Activated T-helper 1 cell treated with Interleukin-2 at 50 U/mL for 16 hours (primary cell): ENCODE measurements at places on chromosomes 7 and 10.

DNA sequence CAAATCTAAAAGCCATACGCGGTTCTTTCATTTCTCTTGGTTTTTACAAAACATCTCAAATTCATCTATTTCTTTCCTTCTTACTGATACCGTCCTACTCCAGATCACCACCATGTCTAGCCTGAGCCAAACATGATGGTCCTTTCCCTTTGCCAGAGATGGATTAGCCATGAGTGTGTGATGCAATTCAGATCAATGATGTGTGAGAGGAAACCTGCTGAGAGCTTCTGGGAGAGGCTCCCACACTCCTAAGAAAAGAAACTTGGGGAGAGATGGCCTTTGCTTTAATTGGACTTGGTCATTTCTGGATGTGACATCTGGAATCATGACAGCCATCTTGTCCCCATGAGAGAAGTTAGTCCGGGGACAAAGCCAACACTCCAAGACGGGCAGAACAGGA, 367.2 kb downstream of the FGFR2 start:
- no peak for DNase-seq

DNA sequence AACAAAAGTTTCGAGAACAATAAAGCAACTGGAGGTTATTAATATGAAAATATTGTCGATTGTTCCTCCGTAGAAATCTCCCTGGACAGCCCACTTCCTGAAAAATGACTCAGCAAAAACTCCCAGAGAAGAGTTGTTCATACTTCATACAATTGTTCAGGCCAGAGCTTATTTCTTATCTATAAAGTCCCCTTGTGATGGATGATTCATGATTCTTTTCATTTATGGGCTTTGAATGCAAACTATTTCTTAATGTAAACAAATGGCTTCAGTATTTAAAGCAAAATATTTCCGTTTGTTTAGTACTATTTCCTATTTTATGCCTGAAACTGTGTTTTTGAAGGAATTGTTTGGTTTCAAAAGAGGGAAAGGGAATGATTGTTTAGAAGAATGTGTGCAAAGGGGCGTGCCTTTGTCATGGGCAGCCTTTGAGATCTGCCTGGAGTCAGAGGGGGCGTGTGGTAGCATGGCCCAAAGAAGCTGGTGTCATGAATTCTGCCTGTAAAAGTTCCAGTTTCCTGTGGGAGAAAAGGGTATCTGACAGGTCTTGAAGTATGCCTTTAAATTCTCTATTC, 26.2 kb upstream of the EXOC6 start:
- DNase-seq = no peak

- DNase-seq = no peak
These were observed 38.1 kb downstream of the FAM107B start for GRCh38 chr10:14736600-14737081.

- no peak for DNase-seq
These were observed 804 bp downstream of the BCAP29 start for GRCh38 chr7:107580716-107581383.

- no peak for DNase-seq
These were observed 214.0 kb upstream of the LRGUK start for GRCh38 chr7:133912916-133913697.

DNA sequence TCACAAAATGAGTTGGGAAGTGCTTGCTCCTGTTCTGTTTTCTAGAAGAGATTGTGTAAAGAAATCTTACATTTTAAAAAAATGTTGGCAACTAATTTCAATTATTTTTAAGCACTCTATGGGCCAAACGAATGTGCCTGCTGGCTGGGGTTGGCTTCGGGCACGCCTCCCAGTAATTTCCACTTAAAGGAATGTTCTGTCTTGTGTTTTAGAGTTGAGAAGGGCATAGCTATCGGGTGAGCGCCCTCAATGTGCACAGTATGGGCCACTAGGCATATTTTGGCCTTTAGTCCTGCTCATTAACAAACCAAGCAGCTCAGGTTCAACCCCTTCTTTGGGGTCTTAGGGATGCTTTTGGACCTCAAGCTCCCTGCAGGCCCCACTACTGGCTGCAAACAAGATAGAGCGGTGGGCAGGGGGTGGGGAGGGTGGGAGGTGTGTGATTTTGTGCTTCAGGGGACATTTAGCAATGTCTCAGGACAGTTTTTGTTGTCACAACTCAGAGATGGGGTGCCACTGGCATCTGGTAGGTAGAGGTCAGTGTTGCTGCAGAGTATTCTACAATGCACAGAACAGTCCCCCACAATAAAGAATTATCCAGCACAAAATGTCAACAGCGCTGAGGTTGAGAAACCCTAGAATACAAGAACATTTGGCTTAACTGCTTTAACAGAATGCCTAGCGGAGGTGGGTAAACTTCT, 40.7 kb downstream of the TACC2 start:
- no peak for DNase-seq
